CD8-positive, alpha-beta T cell (primary cell): ENCODE measurements at places on chromosomes 2 and 18.

- DNase-seq = no peak
Measured at GRCh38 chr2:234497594-234498235, 834 bp upstream of the ARL4C start.

GRCh38 chr18:23213200-23213599, 77.9 kb downstream of the CABLES1 start:
- no peak for DNase-seq

DNA sequence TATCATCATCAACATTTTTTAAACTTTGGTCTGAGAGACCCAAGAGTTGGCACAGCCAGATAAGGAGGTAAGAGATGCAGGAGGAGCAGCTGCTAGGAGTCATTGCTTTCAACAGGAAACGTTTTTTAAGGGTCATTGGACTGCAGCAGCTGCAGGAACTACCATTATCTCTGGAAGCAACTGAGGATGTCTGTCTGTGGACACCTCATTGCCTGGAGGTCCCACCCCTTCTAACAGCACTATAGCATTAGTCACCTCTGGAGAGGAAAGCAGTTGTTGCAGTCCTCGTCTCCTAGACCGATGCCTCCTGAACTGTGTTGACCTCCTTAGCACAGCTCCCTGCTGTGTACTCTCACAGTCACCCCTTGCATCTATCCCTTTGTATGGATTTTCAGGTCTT, 21.5 kb upstream of the FSHR start:
- DNase-seq = no peak

DNA sequence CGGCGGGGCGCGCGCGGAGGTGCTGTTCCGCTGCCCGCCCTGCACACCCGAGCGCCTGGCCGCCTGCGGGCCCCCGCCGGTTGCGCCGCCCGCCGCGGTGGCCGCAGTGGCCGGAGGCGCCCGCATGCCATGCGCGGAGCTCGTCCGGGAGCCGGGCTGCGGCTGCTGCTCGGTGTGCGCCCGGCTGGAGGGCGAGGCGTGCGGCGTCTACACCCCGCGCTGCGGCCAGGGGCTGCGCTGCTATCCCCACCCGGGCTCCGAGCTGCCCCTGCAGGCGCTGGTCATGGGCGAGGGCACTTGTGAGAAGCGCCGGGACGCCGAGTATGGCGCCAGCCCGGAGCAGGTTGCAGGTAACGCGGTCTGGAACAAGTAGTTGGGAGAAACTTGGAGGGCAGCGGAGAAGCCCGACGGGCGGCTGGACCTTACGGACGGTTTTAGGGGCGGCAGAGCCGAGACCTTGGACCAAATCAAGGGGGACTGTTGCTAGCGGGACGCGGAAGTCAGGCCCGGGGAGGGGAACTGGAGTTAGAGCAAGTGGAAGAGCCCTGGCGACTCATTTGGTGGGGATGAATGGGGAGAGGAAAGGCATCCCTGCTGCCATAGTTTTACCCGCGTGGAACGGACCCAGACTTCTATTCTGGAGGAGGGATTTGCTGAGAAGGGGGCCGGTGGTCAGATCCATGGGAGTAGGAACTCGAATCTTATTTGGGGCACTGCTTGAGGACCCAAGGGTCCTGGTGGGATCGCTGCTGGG, 573 bp downstream of the IGFBP2 start:
- DNase-seq = no peak

DNA sequence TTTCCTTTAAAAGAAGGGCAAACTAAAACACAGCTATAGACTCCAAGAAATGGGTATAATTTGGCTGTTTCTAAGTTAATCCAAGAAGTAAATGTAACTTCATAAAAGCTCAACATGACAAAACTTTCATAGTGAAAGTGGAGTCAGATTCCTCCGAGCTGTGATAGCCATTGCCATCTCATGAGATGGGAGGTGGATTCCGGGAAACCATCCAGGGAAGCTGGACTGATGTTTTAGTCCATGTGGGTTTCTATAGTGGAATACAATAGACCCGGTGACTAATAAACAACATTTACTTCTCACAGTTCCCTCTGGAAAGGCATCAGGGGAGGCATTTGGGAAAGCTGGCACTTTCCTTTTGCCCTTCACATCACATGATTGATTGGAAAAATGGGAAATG, 10.0 kb upstream of the LAPTM4A start:
- no peak for DNase-seq

DNA sequence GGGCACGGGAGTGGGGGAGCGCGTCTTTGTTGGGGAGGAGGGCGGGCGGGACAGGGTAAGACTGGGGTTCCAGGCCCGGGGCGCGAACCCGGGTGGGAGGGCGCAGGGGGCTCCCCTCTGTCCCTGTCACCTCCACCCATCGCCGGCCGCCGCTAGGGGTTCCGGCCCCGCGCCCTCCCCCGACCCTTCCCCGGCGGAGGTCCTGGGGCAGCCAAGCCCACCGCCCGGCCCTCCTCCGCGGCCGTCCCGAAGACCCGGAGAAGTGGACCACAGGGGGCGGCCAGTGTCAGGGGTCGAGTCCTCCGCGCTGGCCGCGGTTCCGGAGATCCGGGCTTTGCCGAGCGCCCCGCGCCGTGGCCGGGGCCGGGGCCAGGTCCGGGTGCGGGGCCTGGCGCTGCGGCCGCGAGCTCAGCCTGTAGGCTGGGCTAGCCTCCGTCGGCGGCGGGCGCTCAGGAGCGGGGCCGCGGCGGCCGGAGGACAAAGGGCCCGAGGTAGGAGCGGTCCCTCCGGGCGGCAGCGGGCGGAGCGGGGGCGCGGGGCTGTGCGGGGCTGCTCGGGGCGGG, 16.6 kb upstream of the E2F6 start:
- DNase-seq = no peak

DNA sequence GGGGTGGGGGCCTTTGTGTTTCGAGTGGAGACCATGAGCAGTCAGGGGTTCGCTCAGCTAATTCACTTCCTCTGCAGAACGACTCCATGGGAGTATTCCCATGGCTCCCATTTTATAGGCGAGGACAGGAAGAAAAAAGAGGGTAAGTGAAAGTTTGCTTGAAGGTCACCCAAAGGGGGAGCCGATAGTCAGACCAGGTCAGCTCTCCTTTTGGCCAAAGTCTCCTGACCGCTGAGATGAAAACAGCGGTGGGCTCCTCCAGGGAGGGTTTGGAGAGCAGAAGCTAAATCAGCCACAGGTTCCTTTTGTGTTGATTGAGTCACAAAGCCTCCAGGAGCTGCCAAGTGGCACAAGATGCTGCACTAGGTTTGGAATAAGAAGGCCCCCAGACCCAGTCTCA, 34.1 kb upstream of the CTAGE1 start:
- DNase-seq = no peak

DNA sequence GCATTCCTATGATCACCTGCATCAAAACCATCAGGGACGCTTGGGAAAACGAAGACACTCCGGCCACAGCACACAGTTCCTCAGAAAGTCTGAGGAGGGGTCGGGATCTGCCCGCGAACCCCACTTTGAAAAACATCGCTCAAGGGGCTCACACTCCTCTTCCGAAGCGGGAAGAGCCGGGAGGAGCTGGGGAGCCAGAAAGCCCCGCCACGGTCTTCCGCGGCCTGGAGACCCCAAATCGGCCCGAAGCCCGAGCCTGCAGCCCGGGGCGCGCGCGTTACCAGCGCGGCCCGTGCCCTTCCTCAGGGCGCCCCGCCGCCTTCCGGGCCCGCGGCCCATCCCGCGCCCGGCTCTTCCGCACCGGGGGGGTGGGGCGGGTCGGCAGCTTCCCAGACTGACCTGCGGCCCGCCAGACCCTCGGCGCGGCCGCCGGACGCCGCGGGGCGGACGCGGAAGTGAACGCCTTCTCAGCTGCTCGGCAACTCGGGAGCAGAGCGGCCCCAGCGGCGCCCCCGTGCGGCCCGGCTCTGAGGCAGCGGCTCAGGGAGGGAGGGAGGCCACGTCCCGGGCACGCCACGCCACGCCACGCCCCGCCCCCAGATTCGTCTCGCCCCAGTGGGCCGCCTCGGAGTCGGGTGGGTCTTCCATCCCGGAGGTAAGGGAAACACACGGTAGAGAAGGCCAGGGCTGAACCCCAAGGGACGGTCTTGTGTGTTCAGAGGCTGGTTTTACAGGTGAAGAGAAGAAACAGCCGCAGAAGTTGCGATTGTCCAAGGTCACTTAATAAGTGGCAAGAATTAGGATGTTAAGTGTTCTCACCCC, at the start of gene KCTD18:
Gene KCTD18 (minus strand): TSS at position 457 of the 822 bp plus-strand sequence. CDS start 3,052 bp downstream, outside the sequence.
- peak; percentile 93 for DNase-seq

GRCh38 chr2:20363578-20363977, 12.9 kb upstream of the PUM2 start:
- no peak for DNase-seq

- no peak for DNase-seq
Measured at GRCh38 chr2:15939556-15939853, 845 bp upstream of the MYCN start.

DNA sequence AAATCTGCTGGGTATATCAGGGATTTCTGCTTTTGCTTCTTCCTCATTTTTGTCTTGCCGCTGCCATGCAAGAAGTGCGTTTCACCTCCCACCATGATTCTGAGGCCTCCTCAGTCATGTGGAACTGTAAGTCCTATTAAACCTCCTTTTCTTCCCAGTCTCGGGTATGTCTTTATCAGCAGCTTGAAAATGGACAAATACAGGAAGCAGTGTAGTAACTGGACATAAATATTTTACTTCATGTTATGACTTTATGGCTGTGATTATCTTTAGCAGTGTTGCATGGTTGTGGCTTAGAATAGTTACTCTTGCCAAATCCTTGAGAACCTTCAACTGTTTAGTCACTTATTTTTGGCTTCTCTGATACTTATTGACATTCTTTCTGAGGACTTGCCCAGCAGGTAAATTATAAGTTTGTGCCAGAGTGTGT, 66.2 kb upstream of the DLX2 start:
- no peak for DNase-seq

DNA sequence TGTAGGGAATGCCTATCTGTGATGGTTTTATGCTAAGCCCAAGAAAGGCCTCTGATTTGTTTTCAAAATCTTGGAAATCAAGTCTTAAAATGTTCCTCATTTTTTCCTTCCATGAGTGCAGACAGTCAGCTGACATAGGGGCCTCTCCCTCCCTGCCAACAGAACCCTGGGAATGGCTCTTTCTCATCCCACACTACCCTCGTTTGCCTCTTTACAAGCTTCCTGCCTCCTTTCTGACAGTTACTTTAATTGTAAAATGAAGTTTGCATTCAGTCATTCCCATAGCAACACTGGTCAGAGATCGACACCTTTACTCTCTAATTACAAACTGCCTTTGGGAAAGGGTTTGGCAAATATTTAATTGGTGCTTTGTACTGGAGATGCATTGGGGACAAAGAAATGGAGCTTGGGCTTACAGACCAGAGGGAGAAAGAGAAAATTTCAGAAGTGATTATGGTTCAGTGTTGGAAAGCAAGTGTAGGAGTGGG, 25.4 kb downstream of the KIF5C start:
- no peak for DNase-seq

- no peak for DNase-seq
Measured at GRCh38 chr2:210913461-210913860, 357.1 kb downstream of the CPS1 start.

DNA sequence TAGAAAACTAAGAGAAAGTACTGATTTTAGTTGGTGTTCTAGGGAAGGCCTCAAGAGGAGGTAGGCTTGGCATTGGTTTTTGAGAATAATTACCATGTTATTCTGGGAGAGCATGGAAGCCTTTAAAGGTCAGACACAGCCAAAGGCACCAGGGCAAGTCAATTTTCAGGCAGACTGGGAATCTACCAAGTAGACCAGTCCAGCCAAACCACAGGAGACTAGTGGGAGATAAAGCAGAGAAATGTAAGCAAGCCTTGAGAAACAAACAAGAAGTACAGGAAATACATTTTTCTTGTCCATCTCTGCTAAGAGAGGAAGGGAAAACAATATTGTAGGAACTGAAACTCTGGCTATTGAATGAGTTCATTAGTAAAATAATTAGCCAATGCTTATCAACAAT, 5.5 kb upstream of the CCDC68 start:
- no peak for DNase-seq
